Stimulated activated CD4-positive, alpha-beta T cell treated with anti-CD3 and anti-CD28 coated beads, Interleukin-1b, Interleukin-23, amount 100 ng/mL, for 24 hours (primary cell): ENCODE measurements at places on chromosomes 13 and 19.

DNA sequence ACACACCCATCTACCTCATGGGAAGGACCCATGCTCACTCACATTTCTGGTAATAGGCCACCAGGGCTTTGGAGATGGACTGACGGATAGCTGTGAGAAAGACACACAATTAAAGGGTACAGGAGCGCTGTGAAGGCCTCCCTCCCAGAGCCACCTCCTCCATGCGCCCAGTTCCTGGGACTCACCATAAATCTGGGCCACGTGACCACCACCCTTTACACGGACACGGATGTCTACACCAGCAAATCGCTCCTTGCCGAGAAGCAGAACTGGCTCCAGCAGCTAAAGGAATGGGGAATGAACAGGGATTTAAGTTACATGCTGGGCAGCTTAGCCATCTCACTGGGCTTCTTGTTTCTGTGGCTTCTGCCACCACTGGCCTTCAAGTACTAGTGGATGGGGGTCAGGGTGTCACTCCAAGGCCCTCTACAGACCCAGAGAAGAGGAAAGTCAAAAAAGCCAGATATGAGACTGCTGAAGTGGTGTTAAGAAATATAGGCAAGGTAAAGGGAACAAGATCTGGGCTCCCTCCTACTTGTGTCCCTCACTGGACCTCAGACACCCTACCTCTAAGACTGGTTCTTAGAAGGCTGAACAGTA is 2.2 kb downstream of the RPS16 start:
- DNase-seq, result no peak

GRCh38 chr13:98344392-98344791 is 167.3 kb upstream of the RNF113B start:
- no peak for DNase-seq

GRCh38 chr13:112442483-112443090 is 66.4 kb downstream of the SPACA7 start:
- no peak for DNase-seq

DNA sequence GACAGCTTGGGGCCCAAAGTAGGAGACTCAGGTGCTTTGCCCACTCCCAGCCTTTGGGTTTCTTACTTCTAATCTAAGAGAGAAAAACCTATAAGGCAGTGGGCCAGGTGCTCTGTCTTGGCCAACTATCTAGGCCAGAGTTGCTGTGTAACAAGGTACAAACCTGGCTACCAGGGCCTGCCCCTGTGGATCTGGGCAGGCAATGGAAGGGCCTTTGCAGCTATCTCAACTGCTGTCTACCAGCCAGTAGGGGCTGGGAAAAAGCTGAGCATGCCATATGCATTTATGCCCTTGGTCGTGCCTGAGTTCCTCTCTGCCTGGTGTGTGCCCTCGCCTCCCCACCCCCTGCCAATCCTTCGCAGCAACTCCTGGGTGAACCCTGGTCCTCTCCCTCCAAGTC is 16.7 kb upstream of the SERPINE3 start:
- DNase-seq, result no peak

DNA sequence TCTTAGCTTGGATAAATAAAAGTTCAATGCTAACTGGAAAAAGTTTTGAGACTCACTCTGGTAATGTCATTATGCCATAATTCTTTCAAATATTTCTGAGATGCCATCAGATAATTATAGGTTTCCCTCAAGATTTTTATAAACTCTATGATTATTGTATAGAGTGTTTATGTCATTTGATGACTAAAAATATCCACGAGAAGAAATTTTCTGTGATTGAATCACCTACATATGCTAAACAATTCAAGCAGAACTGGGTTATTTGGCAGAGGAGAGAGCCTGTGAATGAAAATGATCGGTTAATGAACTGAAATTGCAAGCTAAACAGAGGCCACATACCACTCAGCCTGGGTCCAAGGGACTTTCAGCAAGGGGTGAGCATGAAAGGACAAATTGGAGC is 92.6 kb upstream of the TSC22D1 start:
- no peak for DNase-seq

DNA sequence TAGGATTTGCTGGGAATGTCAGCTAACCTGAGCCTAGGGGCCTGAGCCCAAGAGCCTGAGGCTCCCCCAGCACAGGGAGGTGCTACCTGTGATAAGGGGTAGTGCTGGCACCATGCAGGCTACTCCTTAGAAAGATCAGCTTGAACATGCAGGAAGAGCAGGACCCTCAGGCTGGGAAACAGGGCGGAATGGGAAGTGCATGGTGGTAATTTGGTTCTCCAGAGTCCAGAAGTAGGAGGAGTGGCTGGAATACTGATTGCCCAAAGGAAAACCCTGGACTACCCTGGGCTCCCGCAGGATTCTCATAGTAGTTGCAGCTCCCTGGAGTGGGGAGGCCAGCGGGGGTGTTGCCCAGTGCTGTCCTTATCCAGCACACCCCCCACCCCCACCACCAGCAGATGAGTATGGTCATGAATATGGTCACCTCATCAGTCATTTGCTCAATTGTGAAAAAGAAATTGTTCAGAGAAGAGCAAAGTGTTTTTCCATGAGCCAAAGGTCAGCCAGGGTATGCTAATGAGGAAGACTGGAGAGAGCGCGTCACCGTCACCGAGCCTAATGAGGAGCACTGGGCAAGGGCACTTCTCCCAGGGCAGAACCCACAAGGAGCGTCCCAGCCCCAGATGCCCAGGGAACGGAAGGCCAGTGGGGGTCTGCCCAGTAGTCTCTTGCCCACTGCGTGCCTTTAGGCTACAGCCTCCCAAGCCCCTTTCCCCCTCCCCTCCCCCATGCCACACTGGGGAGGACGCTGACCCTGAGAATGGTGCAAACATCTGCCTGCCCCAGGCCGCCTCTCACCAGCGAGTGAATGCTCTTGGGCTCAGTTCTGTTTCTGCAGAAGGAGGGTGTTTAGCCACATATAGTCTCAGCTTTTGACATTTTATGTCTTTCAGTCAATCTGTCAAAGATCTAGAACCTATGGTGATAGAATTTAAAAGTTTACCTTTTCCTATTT is 5.3 kb downstream of the SLC25A15 start:
- no peak for DNase-seq

- no peak for DNase-seq
Observed at GRCh38 chr19:34291235-34291634, 36.9 kb downstream of the GARRE1 start.

GRCh38 chr19:30175987-30176386 is 196.2 kb upstream of the ZNF536 start:
- DNase-seq, result no peak

- DNase-seq, result no peak
Observed at GRCh38 chr19:44718441-44719261, 19.7 kb downstream of the CEACAM16 start.

DNA sequence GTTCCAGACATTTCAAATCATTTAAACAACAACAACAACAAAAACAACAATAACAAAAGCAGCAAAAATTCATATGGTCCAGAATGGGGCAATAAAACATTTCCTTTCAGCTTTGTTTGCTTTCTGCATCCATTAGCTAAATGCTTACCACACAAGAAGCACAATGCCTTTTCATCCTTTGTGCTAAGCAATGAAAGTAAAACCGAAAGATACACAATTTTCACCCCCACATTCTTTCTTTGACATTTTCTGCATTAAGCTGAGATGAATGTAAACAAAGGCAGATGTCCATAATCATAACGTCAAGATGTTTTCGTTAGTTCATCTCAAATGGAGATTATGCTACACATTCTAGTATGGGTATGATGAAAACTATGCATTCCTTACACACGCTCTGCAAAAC is 568.5 kb downstream of the SLITRK6 start:
- DNase-seq, result no peak

DNA sequence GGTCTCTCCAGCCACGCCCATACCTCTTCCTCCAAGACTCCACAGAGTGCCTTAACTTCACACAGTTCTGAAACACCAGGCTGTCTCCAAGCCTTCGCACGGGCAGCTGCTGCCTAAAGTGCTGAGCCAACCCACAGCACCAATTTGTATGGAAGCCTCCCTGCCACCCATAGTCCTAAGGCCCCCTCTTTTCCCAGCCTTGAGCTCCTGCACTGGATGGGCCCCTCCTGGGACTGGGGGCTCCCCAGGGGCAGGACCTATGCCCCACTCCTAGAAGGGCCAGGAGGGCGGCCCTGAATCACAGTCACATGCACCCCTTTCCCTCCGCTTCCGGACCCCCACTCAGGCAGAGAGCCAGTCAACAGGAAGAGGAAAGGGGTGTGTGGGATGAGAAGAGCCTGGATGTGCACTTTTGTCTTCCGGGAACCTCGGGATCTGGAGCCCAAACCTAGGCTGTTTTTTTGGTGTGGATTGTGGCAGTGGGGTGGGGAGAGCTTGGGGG is 5.1 kb upstream of the FCER2 start:
- no peak for DNase-seq

DNA sequence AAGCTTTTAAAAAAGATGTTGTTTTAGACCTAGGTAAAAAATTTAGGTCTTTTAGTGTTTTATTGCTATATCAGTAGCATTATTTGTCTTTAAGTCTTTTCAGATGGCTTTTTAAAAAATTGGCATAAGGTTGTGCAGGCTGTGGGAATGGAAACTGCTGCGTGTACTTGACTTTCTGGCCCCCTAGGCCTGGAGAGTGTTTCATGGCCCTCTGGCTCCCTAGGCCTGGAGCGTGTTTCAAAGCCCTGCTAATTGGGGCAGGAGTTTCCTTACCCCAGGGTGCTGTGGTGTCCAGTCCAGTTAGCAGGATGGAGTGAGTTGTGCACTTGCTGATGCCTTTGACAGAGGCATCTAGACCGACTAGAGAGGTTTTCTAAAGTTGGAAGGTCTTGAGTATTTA is 23.8 kb downstream of the PRAM1 start:
- no peak for DNase-seq

GRCh38 chr13:113053376-113053775 is 52.2 kb upstream of the F7 start:
- DNase-seq, result no peak

- DNase-seq, result no peak
Observed at GRCh38 chr13:25771202-25771601, 280.6 kb downstream of the SHISA2 start.

GRCh38 chr13:109818886-109819285 is 32.5 kb upstream of the IRS2 start:
- no peak for DNase-seq

GRCh38 chr19:8251025-8251472 is 41.9 kb downstream of the CERS4 start:
- no peak for DNase-seq

DNA sequence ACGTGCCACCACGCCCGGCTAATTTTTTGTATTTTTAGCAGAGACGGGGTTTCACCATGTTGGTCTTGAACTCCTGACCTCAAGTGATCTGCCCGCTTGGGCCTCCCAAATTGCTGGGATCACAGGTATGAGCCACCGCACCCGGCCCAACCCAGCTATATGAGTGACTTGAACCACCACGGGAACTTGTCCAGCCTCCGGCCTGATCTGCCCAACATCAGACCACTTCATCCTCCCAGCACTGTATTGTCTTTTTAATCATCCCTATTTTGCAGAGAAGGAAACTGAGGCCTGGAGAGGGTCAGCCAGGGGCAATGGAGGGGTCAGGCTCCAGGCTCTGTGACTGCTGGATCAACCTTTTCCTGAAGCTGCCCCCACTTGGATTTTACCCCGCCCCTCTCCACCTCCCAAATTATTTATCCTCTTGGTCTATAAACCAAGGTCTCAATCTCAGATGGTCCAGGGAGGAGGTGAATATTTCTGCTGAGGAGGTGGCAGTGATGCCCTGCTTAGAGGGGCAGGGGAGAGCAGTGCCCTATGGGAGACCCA is 893 bp upstream of the PLIN3 start:
- no peak for DNase-seq

GRCh38 chr19:46137915-46138473 is 10.0 kb upstream of the IGFL2 start:
- no peak for DNase-seq

DNA sequence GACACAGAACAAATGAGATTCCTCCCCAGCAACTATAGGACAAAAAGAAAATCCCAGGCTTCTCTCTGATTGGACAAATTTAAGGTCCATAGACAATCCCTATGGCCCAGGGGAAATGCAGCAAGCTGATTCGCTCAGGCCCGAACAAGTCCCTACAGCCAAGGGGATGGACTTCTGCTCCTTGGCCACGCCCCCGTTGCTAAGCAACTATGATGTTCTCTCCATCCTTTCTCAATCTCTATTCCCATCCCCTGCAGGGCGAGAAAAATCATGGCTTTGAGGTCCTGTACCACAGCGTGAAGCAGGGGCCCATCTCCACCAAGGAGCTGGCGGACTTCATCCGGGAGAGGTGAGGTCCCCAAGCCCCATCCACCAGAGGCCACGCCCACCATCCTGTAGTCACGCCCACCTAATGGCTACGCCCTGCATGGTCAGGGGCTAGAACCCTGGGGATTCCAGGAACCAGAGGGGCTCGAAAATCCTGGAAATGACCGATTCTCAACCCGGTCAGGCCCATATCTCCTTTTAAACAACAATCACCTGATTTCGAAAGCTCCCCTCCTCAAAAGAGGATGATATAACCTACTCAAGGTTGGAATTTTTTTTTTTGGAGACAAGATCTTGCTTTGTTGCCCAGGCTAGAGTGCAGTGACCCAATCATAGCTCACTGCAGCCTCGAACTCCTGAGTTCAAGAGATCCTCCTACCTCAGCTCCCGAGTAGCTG is 11.4 kb downstream of the FCHO1 start:
- no peak for DNase-seq

DNA sequence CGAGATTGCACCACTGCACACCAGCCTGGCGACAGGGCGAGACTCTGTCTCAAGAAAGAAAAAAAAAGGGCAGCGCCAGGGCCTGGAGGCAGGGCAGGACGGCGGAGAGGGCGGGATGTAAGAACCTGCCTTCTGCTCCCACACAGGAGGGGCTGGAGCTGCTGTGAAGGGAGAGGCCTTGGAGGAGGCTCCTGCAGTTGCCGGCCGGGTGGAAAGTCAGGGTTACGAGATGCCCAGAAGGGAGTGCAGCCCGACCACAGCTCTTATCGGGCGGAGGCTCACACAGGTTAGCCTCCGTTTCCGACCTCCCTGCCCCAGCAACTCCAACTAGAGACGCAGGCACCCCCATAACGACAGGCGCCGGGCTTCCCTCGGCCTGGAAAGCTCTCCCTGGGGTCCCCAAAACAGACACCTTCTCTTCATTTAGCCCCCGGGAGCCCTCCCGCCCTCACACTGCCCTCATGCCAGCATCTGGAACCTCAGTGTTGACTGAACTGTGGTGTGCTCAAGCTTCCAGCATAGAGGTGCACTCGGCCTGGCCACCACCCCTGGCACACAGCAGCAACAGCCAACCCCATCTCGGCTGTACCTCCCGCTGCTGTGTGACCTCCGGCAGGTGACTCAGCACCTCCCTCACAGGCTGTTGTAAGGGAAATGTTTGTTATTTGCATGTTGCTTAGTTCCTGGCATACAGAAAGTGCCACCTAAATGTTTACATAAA is 1.4 kb downstream of the PLPP2 start:
- DNase-seq, result no peak
